ENCODE measurements at places on chromosomes 13 and 19. TPM values are rescaled to one million over a fixed set of nuclear protein-coding genes. Genes with fewer than 3 reads are reported as not detected.
A peak's percentile ranks its signal among the peaks of the same experiment; 100 is the strongest.

DNA sequence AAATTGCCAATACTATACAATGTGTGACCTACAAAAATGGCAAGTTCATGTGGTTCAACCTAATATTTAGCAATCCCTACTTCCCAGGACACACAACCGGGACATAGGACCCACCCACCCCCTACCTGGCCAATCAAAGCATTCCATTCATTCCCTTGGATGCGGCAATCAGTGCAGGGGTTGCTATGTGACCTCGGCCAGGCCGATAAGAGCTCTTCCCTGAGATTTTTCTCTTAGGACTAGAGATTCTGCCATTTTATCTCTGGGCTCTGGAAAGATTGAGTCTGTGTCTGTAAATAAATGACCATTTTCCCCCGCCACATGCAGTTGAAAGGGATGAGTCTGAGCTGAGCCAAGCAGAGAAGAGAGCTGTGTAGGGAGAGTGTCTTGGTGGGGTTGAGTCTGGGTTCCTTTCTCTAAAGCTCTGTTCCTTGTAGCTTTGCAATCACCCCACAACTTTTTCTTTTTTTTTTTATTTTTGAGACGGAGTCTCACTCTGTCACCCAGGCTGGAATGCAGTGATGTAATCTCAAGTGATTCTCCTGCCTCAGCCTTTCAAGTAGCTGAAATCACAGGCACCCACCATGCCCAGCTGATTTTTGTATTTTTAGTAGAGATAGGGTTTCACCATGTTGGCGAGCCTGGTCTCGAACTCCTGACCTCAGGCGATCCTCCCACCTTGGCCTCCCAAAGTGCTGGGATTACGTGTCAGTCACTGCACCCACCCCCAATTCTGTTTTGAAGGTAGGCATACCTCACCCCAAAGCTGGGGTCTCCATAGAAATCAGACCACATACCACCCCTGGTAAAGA, 7.4 kb downstream of the IFNL1 start:
- no peaks in the 10 kb centered on the region for H3K36me3 ChIP-seq
- no peak overlapping the region for H3K4me3 ChIP-seq
- no peak overlapping the region for H3K27ac ChIP-seq
- no peaks in the 10 kb centered on the region for H3K27me3 ChIP-seq

DNA sequence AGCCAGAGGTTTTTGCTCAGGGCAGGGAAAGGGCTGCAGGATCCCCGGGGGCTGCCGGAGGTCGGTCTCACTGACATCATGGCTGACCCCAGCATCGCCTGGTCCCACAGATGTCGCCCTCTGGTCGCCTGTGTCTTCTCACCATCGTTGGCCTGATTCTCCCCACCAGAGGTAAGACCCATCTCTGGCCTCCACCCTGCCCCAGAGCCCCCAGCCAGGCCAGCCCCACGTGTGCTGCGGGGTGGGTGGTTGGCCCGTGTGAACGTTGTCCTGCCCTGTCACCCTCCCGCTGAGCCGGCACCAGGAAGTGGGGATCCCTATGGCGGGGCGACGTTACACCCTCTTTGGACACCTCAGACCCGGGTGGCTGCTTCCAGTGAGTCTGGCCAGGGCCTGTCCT, 906 bp downstream of the FXYD5 start:
- H3K4me1 ChIP-seq, result peaks cover 45% of the 10 kb centered on the region
- H3K4me3 ChIP-seq, result peak overlapping the region; percentile 81
- peak; percentile 49 for DNase-seq
- H3K36me3 ChIP-seq, result peaks cover 39% of the 10 kb centered on the region
- no peaks in the 10 kb centered on the region for H3K27me3 ChIP-seq
- H3K27ac ChIP-seq, result peak overlapping the region; percentile 83

DNA sequence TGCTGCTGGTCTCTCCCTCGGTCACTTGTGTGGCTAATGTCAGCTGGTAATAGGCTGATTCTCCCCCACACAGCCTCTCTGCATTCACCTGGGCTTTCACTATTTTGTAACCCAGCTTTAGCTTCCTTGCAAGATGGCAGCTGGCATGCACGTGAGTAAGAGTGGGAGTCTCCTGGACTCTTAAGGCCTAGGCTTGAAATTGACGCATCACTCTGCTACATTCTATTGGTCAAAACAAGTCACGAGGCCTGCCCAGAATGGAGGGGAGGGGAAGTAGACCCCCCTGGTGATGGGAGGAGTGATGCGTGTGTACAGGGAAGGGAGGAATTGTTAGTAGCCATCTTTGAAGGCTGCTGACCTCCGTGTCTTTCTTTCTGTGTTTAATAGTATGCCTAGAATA, 24.9 kb upstream of the PNMA8B start:
- peaks cover 58% of the 10 kb centered on the region for H3K4me1 ChIP-seq
- H3K4me3 ChIP-seq, result peak overlapping the region; percentile 13
- no peak for DNase-seq
- no peaks in the 10 kb centered on the region for H3K27me3 ChIP-seq
- H3K36me3 ChIP-seq, result no peaks in the 10 kb centered on the region

GRCh38 chr19:33339016-33339984, 34.2 kb upstream of the CEBPG start:
- H3K4me1 ChIP-seq, result no peaks in the 10 kb centered on the region
- H3K27me3 ChIP-seq, result peaks cover 17% of the 10 kb centered on the region
- DNase-seq, result no peak
- no peak overlapping the region for H3K4me3 ChIP-seq
- no peaks in the 10 kb centered on the region for H3K36me3 ChIP-seq

DNA sequence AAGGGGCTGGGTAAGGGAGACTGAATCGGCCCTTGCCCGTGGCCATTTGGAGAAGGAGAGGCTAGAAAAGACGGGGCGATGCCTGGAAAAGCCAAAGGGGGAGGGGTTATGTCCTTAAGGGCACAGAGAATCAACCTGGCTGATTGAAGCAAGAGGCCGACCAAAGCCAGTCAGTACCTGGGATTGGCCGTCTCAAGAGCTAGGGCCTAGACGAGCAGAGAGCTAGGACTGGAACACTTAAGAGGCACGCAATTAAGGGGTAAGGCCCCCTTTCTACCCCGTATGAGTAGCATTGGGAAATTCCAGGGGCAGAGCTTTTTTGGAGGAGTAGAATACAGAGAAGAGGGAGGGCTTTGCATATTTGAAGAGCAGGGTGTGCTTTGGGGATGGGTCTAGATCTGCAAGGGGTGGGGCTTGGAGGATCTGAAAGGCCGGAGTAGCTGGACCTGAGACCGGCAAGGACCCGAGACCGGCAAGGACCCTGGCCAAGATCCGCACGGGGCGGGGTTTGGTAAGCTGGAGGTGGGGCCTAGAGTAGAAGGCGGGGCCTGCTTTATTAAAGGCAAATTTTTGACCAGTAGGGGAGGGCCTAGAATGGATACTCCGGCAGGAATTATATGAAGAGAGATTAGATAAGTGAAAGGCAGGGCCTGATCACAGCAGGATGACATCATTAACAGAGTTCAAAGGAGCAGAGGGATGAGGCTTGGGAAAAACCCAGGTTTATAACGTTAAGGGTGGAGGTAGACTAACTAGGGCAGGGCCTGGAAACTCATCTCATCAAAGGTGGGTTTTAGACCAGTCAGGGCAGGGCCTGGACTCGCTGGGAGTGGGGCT, 10.7 kb upstream of the CACNG6 start:
- no peaks in the 10 kb centered on the region for H3K36me3 ChIP-seq
- no peak for DNase-seq
- no peak overlapping the region for H3K4me3 ChIP-seq
- H3K27me3 ChIP-seq, result peaks cover 18% of the 10 kb centered on the region
- peaks cover 27% of the 10 kb centered on the region for H3K4me1 ChIP-seq
- no peak overlapping the region for H3K27ac ChIP-seq

GRCh38 chr19:4922530-4923275, 13.4 kb downstream of the UHRF1 start:
- H3K27ac ChIP-seq, result no peak overlapping the region
- no peak for DNase-seq
- H3K4me3 ChIP-seq, result no peak overlapping the region
- no peaks in the 10 kb centered on the region for H3K36me3 ChIP-seq
- H3K4me1 ChIP-seq, result no peaks in the 10 kb centered on the region

DNA sequence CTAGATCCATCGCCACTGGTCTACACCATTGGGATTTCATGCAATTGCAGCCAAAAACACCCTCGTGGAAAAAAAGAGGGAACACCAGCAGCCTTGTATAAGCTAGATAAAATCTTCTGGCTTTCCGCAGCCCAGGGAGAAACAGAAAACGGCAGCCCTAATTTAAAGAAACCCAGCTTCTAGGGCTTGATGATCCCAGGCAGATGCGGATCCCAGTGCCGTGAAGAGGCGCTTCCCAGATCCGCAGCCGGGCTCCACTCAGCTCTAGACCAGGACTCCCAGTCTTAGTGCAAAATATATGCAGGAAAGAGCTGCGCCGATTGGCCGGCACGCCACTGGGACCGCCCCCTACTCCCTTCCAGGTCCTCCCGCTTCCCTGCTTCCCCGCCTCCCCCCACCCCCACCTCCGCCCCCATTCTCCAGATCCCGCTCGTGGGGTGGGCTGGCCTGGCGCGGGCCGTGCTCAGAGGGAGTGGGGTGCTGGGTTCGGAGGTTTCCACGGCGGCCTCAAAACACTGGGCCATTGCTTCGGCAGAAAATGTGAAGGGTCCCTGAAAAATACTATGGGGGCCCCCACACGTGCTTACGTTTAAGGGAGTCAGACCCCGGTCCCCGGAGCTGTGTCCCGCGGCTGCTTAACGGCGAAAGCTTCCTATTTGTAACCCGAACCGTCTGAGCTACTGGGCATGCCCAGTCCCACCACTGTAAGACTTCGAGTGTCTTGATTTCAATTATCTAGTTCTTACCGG, 63.1 kb downstream of the SERP2 start:
- H3K27ac ChIP-seq, result no peak overlapping the region
- H3K36me3 ChIP-seq, result no peaks in the 10 kb centered on the region
- peaks cover 16% of the 10 kb centered on the region for H3K27me3 ChIP-seq
- H3K4me3 ChIP-seq, result peak overlapping the region; percentile 68
- H3K4me1 ChIP-seq, result peaks cover 33% of the 10 kb centered on the region

DNA sequence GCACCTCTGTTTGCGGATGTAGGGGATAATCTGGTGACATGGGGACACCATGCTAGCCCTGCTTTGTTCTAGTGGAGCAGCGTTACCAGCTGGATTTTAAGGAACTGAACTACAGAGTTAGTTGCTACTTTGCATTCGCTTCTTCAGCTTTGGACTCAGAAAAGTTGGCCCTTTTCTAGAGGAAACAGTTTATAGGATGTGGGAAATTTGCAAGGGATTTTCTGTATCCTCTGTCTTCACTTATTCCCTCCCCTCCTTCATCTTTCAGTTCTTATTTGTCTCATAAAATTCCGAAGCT, 2.1 kb downstream of the GATAD2A start:
- peak overlapping the region; percentile 38 for H3K27ac ChIP-seq
- H3K36me3 ChIP-seq, result no peaks in the 10 kb centered on the region
- H3K4me1 ChIP-seq, result peaks cover 59% of the 10 kb centered on the region
- peak overlapping the region; percentile 90 for H3K4me3 ChIP-seq
- H3K27me3 ChIP-seq, result no peaks in the 10 kb centered on the region

DNA sequence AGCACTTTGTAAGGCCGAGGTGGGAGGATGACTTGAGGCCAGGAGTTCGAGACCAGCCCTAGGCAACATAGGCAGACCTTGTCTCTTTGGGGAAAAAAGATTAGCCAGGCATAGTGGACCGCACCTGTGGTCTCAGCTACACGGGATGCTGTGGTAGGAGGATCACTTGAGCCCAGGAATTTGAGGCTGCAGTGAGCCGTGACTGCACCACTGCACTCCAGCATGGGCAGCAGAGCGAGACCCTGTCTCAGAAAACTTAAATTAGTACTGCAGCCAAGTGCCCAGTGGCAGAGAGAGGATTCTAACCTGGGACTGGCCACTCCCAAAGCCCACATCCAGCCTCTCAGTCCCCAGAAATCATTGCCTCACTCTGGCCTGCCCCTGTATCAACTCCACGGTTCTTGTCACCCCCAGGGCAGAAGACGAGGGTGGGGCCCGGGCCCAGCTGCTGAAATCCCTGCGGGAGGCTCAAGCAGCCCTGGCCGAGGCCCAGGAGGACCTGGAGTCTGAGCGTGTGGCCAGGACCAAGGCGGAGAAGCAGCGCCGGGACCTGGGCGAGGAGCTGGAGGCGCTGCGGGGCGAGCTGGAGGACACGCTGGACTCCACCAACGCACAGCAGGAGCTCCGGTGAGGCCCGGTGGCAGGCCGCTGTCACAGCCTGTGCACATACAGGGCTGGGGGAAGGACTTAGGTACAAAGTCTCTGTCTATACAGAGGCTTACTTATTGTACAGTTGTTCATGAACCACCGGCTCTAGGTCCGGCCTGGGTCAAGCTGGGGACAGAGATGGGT, 53.4 kb downstream of the KCNC3 start:
- DNase-seq, result no peak
- H3K4me1 ChIP-seq, result no peaks in the 10 kb centered on the region
- no peak overlapping the region for H3K4me3 ChIP-seq
- no peaks in the 10 kb centered on the region for H3K36me3 ChIP-seq
- H3K27ac ChIP-seq, result no peak overlapping the region

DNA sequence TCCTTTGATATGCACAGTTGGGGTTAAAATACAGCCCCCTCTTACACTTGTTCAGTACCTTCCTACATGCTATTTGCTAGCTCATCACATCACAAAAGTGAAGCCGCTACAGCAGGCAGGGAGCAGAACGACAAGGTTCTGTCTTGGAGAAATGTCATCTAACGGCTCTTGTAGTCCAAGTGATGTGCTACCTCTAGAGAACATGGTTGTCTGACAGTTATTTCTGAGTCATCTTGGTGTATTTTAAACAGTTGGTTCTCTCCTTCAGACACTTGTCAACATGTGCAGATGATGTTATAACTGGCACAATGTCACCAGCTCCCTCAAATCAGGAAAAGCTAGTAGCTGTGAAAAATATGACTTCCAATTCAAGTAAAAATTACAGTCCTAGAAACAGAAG, 865.0 kb downstream of the PCDH9 start:
- no peak for DNase-seq
- H3K4me3 ChIP-seq, result no peak overlapping the region
- H3K27me3 ChIP-seq, result no peaks in the 10 kb centered on the region
- H3K36me3 ChIP-seq, result no peaks in the 10 kb centered on the region
- no peak overlapping the region for H3K27ac ChIP-seq
- no peaks in the 10 kb centered on the region for H3K4me1 ChIP-seq

DNA sequence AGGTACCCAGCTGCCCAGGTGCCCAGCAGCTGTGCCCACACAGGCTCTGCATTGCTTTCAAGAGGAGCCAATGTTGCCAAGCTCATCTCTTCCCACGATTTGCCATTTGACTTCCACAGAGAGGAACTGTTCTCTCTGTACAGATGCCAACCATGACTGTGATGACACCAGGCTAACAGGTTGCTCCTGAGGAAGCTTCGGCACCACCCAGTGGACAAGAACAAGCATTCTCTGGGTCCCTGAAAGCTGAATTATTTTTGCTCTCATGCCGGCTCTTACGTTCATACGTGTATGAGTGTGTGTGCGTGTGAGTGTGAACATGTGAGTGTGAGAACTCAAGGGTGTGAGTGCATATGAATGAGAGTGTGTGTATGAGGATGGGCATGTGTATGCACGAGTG, 535.2 kb downstream of the LIG4 start:
- no peaks in the 10 kb centered on the region for H3K36me3 ChIP-seq
- DNase-seq, result no peak
- H3K4me3 ChIP-seq, result no peak overlapping the region
- H3K27me3 ChIP-seq, result no peaks in the 10 kb centered on the region

GRCh38 chr19:7254590-7254989, 39.6 kb downstream of the INSR start:
- H3K27me3 ChIP-seq, result no peaks in the 10 kb centered on the region
- no peaks in the 10 kb centered on the region for H3K4me1 ChIP-seq
- H3K36me3 ChIP-seq, result no peaks in the 10 kb centered on the region
- H3K27ac ChIP-seq, result no peak overlapping the region
- no peak overlapping the region for H3K4me3 ChIP-seq
- no peak for DNase-seq

The IFI30 gene
- 2.3 TPM for total RNA-seq

The CACNG7 gene
- total RNA-seq, result not detected

The OR10H1 gene
- total RNA-seq, result not detected

The TRIP10 gene
- 2.6 TPM for total RNA-seq

The DACH1 gene
- 0.47 TPM for total RNA-seq

All from CD4-positive, CD25-positive, alpha-beta regulatory T cell (primary cell).